Myocyte (in vitro differentiated cells): ENCODE measurements at places on chromosomes 7 and 10. TPM values are rescaled to one million over a fixed set of nuclear protein-coding genes. Genes with fewer than 3 reads are reported as not detected.

AGK gene
- 27.8 and 31.0 TPM in 2 replicates for total RNA-seq

KNDC1 gene
- total RNA-seq: not detected in 2 replicates

RPS24 gene
- total RNA-seq: 1,781 and 1,980 TPM in 2 replicates

TUBAL3 gene
- total RNA-seq: not detected in 2 replicates

CRHR2 gene
- total RNA-seq: not detected in 2 replicates

NACAD gene
- total RNA-seq: 1.2 and 1.6 TPM in 2 replicates

GRM3 gene
- total RNA-seq: 0.05 TPM in 1 of 2 replicates, not detected in the other

NPFFR1 gene
- not detected in 2 replicates for total RNA-seq

CYP26C1 gene
- total RNA-seq: 0.10 TPM in 1 of 2 replicates, not detected in the other

MMRN2 gene
- total RNA-seq: 0.94 and 1.0 TPM in 2 replicates

LRRD1 gene
- total RNA-seq: 0.26 and 0.29 TPM in 2 replicates

MYO1G gene
- total RNA-seq: 0.35 and 0.83 TPM in 2 replicates

WAPL gene
- total RNA-seq: 34.9 and 36.1 TPM in 2 replicates

LIPF gene
- 1.7 and 2.4 TPM in 2 replicates for total RNA-seq

TMEM248 gene
- total RNA-seq: 154 TPM in 2 replicates

VWC2 gene
- not detected in 2 replicates for total RNA-seq

CPA2 gene
- total RNA-seq: not detected in 2 replicates

DYDC1 gene
- not detected in 2 replicates for total RNA-seq

ANKRD30A gene
- not detected in 2 replicates for total RNA-seq

SNX8 gene
- total RNA-seq: 17.3 and 17.9 TPM in 2 replicates

ZNF727 gene
- not detected in 2 replicates for total RNA-seq

PIK3AP1 gene
- total RNA-seq: 0.29 and 2.0 TPM in 2 replicates

FAM13C gene
- 58.0 and 59.0 TPM in 2 replicates for total RNA-seq

ITIH5 gene
- total RNA-seq: not detected in 2 replicates

ARPC1A gene
- 89.4 and 116 TPM in 2 replicates for total RNA-seq

CYP3A5 gene
- not detected in 2 replicates for total RNA-seq

C7orf57 gene
- 0.83 and 1.1 TPM in 2 replicates for total RNA-seq

LIPK gene
- not detected in 2 replicates for total RNA-seq

ZMIZ2 gene
- 14.7 and 21.8 TPM in 2 replicates for total RNA-seq

HDAC9 gene
- total RNA-seq: 21.0 and 136 TPM in 2 replicates

OR2A42 gene
- not detected in 2 replicates for total RNA-seq

SUN3 gene
- 0.32 TPM in 1 of 2 replicates, not detected in the other for total RNA-seq

ACBD5 gene
- 39.9 and 49.5 TPM in 2 replicates for total RNA-seq

TMEM26 gene
- 2.3 and 2.6 TPM in 2 replicates for total RNA-seq

NKX1-2 gene
- not detected in 2 replicates for total RNA-seq

NRP1 gene
- total RNA-seq: 28.2 and 37.3 TPM in 2 replicates

IL6 gene
- 0.56 TPM in 1 of 2 replicates, not detected in the other for total RNA-seq

FZD8 gene
- 5.2 TPM in 2 replicates for total RNA-seq

RHBDD2 gene
- total RNA-seq: 83.4 and 107 TPM in 2 replicates

PHYHIPL gene
- total RNA-seq: not detected in 2 replicates

TMEM139 gene
- total RNA-seq: 0.29 TPM in 1 of 2 replicates, not detected in the other

AMZ1 gene
- total RNA-seq: 0.11 TPM in 1 of 2 replicates, not detected in the other
